Stimulated activated CD4-positive, alpha-beta T cell treated with anti-CD3 and anti-CD28 coated beads, TNF-alpha, amount 100 ng/mL, for 1 hour (primary cell): ENCODE measurements at places on chromosomes 4 and X.

- DNase-seq: no peak
Observed at GRCh38 chr4:128228845-128229795, 58.5 kb downstream of the PGRMC2 start.

DNA sequence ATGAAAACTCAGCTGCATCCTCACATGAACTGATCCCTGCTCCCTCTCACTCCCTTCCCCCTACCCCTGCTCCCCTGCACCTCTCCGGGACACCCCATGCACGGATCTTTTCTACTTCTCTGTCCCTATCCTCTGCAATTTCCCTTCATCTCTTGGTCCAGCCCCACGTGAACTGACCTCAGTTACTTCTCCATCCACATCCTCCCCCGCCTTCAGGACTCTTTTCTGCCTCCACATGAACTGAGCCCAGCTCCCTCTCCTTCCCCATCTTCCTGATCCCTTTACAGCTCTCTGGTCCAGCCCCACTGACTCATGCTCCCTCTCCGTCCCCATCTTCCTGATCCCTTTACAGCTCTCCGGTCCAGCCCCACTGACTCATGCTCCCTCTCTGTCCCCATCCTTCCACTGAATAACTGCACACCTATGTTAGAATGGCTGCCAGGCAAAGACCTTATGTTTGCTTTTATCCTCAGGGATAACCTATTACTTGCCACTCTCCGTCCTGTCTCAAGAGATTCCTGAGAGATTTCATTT lies 5.6 kb downstream of the CETN2 start:
- DNase-seq: no peak

GRCh38 chrX:138229718-138230117 lies 481.8 kb downstream of the FGF13 start:
- no peak for DNase-seq

- DNase-seq: no peak
Observed at GRCh38 chr4:106971636-106972035, 64.5 kb downstream of the DKK2 start.

DNA sequence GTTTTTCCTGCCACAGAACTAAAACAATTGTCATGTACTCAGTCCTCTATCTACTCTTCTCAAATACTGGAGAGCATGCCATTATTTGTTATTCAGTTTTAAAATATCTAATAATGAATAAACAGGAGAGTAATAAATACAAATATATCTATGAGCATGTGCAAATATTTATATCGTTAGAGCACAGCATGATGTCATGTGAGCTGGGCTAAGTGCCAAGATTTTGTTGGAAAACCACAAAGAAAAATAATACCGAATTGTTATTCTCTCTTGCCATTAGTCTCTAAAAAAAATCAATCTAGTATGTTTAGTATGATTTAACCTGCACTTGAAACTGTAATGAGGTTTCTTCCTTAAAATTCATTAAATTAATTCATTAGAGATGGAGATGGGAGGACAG lies 97.3 kb downstream of the DDX60 start:
- DNase-seq: no peak

- DNase-seq: no peak
Observed at GRCh38 chrX:66012094-66012534, 27.8 kb downstream of the VSIG4 start.

- DNase-seq: no peak
Observed at GRCh38 chr4:173057901-173058300, 110.7 kb upstream of the GALNT7 start.

DNA sequence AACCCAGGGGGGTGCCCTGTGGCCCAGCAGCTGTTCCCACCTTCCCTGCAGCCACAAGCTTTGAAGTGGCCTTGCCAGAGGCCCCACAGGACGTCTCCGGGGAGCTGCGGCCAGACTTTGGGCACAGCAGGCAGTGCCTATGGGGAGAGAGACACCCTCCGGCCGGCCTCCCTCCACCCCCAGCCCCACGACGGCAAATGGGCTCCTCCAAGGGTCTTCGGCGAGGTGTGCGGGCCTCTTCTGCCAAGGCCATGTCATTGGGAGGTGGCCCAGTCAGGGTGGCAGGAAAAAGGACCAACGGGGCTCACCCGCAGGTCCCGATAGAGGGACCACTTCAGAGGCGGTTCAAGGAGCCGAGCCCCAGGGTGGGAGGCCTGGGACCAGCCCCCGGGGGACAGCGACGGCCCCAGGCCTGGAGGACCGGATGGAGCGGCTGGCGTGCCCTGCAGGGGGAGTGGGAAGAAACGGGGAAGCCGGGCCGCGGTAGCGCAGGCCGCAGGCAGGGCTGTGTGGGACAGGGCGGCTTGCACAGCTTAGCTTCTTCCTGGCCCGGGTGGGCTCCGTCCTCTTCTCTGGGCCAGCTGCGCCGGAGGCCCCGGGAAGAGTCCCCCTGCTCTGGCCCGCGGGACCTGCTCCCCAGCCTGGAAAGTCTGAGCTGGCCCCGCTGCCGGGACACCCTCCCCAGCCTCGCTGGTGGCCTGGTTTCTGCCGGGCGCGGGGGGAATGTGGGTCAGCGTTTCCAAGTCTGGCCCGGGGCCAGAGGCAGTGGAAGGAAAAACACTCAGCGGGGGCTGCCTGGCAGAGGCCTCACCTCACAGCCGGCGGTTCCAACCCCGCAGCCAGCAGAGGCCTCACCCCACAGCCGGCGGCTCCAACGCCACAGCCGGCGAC lies 21.9 kb upstream of the SPON2 start:
- DNase-seq: no peak

GRCh38 chrX:23765449-23765848 lies 17.5 kb upstream of the SAT1 start:
- no peak for DNase-seq

DNA sequence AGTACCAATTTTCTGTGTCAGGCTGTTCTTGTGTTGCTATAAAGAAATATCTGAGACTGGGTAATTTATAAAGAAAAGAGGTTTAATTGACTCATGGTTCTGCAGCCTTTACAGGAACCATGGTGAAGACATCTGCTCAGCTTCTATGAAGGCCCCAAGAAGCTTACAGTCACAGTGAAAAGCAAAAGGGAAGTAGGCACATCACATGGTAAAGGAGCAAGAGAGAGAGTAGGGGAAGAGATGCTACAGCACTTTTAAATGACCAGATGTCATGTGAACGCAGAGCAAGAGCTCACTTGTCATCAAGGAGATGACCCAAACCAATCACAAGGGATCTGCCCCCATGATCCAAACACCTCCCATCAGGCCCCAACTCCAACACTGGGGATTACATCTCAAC lies 174.3 kb downstream of the ATP10D start:
- no peak for DNase-seq

DNA sequence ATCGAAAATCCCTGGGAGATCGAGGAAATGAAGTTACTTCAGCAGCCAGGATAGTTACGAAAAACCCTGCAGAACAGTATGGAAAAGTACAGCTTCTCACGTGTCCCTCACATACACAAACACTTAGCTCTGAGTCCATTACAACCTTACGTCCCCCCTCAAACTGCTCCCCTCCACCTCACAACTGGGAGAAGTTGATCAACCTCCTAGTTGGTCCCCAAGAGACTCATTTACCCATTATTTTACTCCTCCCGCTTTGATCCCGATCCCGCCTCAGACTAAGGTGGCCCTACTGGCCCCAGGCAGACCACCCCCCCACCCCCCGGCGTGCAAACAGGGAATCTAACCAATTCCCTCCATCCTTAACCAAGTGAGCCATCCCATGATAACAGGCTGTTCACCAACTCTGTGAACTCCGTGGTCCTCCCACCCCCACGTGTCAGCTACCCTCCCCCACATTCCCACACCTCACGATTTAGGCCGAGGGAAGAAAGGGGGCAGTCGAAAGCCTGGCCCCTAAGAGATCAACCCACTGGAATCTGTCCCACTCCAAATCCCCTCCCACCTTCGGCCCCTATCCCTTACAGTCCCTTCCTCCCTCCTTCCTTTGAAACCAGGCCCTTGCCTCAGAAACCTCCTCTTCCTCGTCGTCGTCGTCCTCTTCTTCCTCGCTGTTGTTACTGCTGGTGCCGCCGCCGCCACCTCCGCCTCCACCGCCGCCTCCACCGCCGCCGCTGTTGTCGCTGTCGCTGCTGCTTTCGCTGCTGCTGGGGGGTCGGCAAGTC lies 755 bp downstream of the ANKRD17 start:
- DNase-seq: no peak

DNA sequence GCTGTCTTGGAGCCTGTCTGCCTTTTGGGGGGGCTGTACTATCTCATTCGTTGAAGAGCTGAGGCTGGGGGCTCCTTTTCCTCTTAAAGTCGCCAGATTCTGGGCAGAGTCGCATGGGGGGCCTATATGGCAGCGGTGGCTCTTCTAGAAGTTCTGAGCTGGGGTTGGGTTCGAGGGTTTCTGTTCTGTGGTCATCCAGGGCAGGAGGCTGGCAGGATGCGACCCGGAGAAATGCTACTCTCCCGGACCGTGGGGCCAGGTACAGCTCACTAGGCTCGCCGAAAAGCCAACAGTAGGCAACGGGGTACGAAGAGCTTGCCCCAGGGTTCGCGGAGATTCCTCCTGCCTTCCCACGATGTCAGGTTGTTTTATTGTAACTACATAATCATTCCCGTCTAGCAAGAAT lies 1.9 kb upstream of the CITED1 start:
- DNase-seq: no peak

GRCh38 chr4:28772066-28772465 lies 1911.4 kb downstream of the STIM2 start:
- no peak for DNase-seq

- DNase-seq: no peak
Observed at GRCh38 chrX:127490000-127490399, 562.2 kb downstream of the ACTRT1 start.

DNA sequence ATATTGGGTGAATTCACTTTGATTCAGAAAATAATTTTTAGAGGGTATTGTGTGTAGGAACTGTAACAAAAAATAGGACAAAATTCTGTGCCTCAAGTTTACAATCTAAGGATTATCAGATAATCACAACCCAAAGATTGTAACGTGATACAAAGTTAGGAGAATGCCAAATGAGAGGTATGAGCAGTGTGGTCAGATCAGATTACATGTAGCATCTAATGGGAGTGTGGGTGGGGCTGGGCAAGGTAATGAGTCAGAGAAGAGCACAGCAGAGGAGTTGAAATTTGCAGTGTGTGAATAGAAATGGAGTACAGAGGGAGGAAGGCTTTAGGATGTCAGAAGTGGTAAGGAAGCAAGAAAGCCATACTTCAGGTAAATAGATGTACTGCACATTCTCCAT lies 103.4 kb upstream of the TEX13A start:
- no peak for DNase-seq

DNA sequence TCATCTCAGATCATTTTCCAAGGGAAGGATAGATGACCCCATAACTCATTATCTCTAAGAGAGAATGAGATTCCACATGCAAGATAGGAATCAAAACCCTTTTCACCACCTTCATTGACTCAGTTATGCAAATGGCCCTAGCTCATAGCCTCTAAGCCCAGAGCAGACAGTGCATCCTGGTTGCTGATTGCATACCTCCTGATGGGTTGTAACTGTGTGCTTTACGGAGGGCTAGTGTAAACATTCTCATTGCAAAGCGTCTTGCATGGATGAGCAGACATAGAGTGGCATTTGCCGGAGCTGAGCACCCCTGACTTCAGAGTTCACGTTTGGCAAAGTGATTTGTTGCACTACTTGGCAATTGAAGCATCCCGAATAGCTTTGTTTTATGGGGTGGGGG lies 151.0 kb downstream of the VCX3A start:
- no peak for DNase-seq
